Head of caudate nucleus (tissue), 42 donors: ENCODE measurements at places on chromosomes 11 and 22.

GRCh38 chr11:11407065-11407762 lies 54.2 kb upstream of the CSNK2A3 start:
- DNase-seq = no peak

- DNase-seq = no peak
These were observed 1234.0 kb downstream of the TBC1D22A start for GRCh38 chr22:47996446-47996857.

GRCh38 chr11:25734591-25735211 lies 597.2 kb upstream of the ANO3 start:
- DNase-seq = no peak

- no peak for DNase-seq
These were observed 585 bp downstream of the CPT1B start for GRCh38 chr22:50577697-50577986.

GRCh38 chr11:108122166-108122628 lies 830 bp downstream of the ACAT1 start:
- no peak for DNase-seq

GRCh38 chr11:88016392-88017170 lies 158.7 kb downstream of the RAB38 start:
- DNase-seq = peak; percentile 84

- DNase-seq = no peak
These were observed 1840.1 kb upstream of the RAG2 start for GRCh38 chr11:38438091-38438490.

- DNase-seq = no peak
These were observed at the start of gene CRYBB1 for GRCh38 chr22:26617271-26618199. CRYBB1 (minus strand) TSS chr22:26618027; CDS start chr22:26616319, 1,708 bp downstream.

- no peak for DNase-seq
These were observed 38.2 kb upstream of the MRPL17 start for GRCh38 chr11:6721343-6721742.

GRCh38 chr22:46607483-46608114 lies 12.6 kb upstream of the GRAMD4 start:
- no peak for DNase-seq

DNA sequence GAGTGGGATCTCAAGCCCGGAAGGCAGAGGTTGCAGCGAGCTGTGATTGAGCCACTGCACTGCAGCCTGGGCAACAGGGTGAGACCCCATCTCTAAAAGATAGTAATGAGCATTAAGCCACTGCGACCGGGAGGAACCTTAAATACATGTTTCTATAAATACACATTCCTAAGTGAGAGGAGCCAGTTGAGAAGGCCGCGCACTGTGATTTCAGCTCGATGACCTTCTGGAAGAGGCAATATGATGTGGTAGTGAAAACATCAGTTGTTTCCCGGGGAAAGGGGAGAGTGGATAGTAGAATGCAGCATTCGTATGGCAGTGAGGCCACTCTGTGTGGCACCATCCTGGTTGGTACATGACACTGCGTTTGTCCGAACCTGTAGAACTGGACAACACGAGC lies 18.0 kb downstream of the PTDSS2 start:
- DNase-seq = no peak

DNA sequence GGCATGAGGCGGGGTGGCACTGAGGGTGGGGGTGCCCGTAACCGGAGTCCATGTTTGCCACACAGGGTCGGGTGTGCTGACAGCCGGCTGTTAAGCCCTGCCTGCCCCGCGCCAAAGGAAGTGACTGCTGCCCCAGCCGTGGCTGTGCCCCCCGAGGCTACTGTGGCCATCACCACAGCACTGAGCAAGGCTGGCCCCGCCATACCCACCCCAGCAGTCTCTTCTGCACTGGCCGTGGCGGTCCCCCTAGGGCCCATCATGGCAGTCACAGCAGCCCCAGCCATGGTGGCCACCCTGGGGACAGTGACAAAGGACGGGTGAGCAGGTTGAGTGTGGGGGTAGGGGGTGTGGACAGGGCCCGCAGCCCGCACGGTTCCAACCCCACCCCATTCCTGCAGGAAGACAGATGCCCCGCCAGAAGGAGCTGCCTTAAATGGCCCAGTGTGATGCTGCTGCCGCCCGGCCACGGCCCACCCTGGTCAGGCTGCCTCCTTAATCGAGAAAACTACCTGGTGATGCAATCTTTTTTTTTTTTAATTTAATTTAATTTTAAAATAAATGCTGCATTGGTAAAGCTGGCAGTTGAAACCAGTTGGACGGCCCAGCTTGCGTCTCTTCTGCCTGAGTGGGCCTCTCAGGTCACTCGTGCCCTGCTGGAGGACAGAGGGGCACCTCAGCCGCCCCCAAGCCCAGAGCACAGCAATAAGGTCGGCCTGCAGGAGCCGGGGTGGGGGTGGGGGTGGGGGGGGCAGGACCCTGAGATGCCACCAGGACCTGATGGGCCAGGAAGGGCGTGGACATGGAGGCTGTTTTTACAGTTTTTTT lies 30.8 kb downstream of the SBF1 start:
- DNase-seq = no peak

DNA sequence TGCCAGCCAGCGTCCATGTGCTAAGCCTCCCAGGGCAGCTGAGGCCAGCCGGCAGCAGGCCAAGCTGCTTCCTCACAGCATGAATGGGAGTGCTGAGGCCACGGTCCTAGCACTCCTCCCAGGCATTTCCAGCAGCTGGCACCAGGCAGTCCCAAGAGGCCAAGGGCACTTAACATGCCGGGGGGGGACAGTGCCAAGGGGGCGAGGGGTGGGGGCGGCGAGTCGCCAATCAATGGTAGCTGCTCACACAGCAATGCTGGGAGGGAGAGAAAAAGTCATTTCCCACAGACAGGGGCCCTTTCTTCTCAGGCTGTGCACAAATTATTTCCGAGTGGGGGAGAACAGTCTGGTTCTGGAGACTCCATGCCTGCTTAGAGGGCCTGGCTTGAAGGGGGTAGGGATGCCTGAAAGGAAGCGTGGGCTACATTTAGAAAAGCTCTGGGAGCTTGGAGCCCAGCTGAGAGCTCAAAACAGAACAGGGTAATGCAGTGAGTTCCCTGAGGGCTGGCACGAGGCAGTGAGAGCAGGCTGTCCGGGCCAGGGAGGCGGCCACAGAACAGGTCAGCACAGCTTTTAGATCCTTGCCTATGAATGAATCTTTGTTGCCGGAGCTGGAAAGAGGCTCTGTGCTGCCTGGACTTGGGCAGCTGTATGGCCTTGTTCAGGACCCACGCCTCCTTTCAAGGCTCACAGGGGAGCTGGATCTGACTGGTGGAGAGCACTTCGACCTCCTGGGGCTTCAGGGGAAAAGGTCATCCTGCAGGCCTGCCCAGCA lies 14.4 kb upstream of the TBC1D10A start:
- DNase-seq = peak; percentile 82

DNA sequence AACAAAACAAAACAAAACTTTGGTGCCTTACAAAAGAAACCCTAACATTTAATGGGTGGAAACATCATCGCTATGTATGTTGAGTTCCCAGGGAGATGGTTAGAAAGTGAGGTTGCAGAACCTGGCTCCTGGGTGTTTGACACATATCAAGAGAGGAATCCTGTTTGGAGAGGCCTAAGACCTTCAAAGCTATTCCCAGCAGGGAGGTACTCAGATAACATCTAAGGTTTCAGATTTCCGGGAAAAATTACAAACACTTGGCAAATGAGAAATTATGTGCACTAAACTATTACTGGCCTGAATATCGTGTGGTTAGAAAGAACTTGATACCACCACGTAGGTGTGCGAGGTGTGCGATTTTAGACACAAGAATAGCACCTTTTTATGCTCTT lies 18.5 kb downstream of the TRIM5 start:
- no peak for DNase-seq

DNA sequence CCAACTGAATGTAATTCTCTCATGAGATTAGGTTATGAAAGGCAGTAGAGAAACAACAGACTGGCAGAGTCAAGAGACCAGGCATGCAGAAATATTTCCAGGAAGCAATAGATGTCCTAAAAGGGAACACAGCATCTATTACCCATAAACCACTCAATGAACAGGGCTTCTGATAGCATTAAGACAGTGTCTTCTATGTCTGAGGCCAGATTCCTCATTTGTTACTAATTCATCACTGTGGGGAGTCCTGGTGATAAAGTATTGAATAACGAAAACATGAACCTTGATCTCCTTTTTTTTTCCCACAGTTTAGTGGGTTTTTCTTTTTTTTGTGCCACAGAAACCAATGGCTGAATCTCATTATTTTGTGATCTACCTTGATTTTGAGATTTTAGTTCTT lies 339.0 kb downstream of the METTL15 start:
- DNase-seq = no peak

- no peak for DNase-seq
These were observed 76.9 kb downstream of the NTM start for GRCh38 chr11:131447277-131447815.

GRCh38 chr22:41746567-41747400 lies 47.5 kb downstream of the MEI1 start:
- peak; percentile 86 for DNase-seq

DNA sequence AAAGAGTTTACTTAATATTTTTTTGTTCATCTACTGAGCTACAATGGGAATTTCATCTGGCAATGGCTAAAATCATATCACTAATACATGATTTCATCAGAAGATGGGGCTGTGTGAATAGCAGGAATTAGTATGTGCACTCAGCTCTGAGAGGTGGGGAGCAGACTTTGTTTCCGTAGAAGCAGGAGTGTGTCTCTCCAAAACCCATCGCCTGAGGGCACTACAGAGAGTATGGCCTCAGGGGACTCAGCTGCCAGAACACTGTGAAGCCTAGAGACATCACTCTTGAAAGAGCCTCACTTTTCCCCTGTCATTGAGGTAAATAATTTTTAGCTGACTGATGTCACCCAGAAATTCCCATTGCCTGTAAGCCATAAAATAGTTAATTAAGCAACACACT lies 261.4 kb upstream of the ISX start:
- no peak for DNase-seq

DNA sequence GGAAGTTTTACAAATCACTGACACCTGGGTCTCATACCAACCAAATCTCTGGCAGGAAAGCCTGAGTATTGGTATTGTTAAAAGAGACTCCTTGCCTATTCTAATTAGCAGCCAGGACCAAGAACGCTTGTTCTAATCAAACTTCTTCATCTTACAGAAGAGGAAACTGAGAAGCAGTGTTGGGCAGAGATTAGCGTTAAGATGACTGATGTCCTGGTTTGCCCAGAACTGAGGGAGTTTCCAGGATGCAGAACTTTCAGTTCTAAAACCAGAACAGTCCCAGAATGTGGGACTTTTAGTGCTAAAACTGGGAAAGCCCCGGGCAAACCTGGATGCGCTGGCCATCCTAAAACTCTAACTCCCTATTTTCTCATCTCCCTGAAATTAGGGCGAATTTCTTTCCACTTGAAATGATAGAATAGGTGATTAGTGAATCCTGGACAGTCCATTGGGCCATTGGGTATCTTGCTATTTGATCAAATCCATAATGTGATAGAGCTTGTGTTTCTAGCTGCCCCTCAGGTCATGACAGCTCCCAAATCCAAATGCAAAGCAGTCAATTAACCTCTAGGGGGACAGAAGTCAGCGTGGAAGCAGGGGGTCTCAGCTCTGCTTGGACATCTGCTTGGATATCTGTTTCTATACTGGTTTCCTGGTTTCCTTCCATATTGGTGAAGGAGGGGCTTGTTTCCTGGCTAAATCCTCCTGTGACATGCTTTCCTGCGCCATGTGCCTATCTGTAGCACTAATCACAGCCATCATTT lies 16.0 kb upstream of the TMPRSS13 start:
- DNase-seq = no peak

DNA sequence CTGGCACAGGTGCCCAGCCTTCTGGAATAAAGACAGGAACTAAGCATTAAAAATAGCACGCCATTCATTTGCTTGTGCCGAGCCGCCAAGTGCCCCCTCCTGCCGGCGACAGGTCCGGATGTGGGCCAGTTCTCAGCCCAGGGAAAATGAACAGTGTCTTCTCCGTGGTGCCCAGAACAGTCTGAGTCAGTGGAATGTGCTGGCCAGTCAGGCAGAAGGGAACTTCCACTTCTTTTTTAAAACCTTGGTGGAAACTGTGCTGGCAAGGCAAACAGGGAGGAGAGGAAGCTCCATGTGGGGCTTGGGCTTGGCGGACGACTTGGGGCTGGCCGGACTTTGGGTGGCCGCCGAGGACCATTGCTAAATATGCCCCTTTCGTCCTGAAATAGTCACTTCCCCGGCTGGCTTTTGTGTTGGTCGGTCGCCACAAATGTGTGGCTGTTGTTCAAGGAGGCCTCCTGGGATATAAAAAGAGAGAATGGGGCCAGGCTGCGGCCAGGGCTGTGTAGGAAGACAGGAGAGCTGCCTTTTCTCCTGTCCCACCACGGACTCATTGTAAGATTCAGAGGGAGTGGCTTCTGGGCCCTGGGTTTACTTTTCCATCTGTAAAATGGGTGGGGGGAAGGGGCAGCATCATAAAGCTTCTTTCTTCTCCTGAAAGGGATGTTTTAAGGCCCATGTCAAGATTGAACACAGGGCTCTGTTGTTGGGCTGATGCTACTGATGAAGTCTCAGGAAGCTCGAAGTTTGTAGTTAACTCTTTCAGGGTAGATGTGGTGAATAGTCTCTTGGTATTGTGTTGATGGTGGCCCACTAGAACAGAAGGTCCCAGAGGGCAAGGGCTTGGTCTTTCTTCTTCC lies 101.0 kb downstream of the PTPRJ start:
- DNase-seq = peak; percentile 77

DNA sequence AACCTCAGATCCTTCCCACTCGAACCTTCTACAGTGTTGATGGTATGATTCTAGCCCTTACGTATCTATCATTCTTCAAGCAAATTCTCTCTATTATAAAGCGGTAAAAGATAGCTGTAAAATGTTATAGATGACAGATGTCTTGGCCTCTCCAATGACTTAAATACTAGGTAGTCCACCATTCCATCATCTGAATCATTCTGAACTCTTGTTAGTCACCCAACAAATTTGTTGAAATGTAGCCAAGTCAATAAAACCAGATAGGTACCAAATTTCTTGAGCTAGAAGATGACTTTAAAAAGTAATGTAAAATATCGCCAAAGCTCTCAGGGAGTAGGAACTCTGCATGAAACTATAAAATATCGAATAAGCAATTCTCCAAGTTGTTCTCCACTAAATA lies 32.6 kb upstream of the PICALM start:
- DNase-seq = no peak

- DNase-seq = no peak
These were observed 62.1 kb downstream of the GRK3 start for GRCh38 chr22:25626624-25626990.
